ENCODE measurements at places on chromosomes 1 and 21.

DNA sequence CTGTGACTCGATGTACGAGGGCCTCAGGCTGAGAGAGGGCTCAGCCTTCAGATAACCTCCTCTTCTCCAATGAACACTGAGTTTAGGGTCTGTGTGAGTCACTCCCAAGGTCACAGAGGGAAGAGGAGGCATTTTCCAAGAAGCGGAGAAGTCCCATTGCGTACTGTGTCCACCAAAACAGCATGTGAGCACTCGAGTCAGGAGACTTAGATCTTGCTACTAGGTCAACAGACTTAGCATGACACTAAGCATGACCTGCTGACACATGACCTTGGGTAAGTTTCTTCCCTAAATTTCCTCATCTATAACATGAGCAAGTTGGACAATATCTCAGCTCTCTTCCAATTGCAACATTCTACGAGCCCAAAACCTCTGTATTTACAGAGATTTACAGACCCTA is 68.0 kb downstream of the PLPP3 start:
- DNase-seq = no peak

DNA sequence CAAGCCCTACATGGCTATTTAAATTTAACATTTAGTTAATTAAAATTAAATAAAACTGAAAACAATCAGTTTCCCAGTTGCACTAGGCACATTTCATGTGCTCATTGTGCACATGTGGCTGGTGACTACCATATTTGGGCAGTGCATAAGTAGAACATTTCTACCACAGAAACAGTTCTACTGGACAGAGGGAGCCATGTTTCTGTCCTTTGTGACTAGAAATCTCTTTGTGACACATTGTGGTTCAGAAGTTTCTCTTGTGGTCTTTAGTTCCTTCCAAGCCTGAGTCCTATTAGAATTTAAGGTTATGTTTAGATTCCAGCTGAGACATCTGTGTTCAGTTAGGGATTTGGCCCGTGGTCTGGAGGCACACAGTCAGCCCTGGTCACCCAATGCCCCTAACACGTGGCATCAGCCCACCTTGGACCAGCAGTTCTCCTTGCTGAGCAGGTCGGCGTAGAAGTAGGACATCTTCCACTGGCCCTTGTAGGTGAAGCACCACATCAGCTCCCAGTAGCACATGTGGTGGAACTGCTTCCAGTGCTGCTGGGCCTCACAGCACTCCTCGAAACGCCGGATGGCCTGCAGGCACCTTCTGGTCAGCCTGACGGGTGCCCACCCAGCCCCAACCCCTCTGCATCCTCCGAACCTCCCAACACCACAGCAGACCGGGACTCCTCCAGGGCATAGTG is 29.1 kb downstream of the TTC39A start:
- no peak for DNase-seq

GRCh38 chr1:107254306-107254705 is 113.5 kb downstream of the NTNG1 start:
- DNase-seq = no peak

DNA sequence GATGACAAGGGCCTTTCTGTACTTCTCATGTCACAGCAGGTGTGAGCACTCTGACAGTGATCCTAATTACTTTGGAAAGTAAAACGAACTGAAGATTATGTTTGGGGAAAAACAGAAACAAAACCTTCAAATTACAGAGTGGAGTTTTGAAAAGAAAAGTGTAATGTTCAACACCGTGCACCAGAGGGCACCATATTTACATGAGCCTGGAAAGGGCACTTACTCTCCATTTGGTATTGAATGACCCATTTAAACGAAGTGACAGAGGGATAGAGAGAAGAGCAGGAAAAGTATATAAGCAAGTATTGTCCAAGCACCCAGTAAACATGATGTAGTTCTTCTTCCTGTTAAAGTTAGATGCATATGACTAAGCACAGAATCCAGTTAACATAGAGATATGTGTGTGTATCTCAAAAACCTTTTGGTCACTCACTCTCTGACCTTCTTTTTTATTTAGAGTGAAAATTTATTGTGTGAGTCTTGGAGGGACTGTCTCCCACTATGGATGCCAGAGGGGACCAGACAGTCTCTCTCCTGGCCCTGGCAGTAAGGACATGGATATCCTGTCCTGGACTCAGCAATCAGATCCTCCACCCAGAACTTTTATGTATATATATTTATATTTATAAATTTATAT is 3.8 kb upstream of the RGSL1 start:
- DNase-seq = peak; percentile 34

DNA sequence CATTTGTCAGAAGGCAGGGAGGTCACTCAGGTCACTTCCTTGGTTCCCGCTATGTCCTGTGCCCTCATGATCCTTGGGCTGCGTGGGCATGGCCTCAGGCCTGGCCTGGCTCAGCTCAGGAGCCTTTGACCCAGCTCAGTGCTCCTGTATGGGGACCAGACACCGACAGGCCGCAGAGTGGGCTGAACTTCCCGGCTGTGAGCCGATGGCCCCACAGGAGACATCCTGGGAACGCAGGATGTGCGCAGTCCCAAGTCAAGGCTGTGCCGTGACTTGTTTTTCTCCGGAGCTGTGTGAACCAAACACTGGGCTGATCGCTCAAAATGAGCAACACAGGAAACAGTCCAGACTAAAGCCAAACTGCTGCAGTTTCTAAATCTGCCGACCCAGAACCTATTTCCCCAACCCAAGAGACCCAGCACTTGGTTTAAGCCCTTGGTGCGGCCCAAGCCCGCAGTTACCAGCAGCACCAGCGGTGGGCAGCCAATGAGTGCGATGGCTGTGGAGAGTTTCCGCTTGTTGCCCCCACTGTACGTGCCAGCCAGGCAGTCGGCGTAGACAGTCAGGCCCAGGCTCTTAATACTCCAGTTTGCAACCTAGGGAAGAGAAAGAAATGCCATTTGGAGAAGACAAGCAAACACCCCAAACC is 92.3 kb upstream of the GCLM start:
- DNase-seq = no peak

DNA sequence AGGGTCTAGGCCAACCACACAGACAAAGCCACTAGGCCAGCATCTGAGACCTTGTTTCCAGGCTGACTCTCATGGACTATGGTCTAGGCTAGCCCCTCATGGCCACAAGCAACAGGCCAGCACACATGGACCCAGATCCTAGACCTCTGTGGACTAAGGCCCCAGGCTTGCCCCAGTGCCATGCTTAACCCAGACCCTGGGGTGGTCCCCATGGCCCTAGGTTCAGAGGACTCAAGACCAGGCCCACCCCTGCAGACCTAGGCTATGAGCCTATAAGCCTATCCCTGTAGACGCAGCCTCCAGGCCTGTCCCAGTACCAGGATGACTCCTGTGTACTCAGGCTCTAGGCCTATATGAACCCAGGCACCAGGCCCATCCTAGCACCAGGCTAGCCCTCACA is 1.9 kb upstream of the OR14A2 start:
- no peak for DNase-seq

GRCh38 chr1:171807556-171807955 is 26.1 kb downstream of the METTL13 start:
- no peak for DNase-seq

GRCh38 chr1:93577536-93578432 is 103.9 kb downstream of the BCAR3 start:
- no peak for DNase-seq

DNA sequence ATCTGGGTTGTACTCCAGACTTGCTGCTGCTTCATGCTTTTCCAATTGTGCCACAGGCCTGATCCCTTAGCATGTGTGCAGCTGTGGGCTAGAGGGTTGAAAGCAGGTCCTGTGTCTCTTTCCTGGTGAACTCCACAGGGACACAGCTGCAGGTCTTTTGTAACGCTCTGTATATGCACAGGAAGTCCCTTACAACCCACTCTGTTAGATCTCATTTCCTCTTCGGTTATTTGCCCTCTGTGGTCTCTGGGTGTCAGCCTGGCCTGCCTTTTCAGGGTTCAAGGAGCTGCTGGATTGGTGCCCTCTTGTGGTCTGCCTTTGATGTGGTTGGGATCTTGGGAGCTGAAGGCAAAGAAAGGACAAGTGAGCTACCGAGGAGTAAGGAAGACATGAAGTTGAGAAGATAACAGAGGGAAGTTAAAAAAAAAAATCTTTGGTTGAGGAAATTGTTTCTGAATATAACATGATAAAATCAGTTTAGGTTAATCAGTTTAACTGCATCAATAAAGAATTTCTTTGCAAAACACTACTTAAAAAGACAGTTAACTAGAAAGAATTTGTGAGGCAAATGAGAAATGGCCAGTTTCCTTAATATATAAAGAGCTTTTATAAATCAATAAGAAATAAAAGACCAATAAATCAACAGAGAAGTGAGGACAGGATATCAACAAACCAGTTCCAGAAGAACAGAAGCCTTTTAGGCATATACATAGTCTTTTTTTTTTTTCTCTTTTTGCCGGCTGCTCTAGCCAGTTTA is 44.1 kb downstream of the UCK2 start:
- no peak for DNase-seq

DNA sequence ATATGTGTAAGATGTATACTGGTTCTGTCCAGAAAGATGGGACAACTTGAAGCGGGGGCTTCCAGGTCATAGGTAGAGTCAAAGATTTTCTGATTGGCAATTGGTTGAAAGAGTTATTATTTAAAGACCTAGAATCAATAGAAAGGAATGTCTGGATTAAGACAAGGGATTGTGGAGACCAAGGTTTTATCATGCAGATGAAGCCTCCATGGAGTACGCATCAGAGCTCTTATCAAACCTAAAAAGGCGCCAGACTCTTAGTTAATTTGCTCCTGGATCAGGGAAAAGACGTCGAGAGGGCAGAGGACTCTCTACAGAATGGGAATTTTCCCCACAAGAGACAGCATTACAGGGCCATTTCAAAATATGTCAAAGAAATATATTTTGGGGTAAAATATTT is 23.7 kb upstream of the ETV3 start:
- DNase-seq = no peak

- DNase-seq = no peak
Measured at GRCh38 chr1:183168308-183168707, 17.8 kb upstream of the LAMC2 start.

DNA sequence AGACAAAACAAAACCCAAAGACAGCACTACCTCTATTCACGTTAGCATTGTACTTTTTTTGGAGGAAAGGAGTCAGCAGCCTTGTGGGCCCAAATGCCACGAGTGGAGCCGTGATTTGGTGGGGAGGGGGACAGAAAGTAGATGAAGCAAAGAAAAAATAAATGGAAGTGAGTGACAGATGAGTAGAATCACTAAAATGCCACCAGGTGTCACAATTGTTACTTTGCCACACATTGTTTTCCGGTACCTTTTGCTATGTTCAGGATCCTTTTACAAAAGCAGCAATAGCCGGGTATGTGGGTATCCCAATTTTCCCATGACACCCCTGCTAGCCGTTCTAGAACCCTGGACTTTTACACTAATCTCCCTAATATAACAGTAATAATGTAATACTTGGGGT is 85.0 kb upstream of the AK4 start:
- no peak for DNase-seq

DNA sequence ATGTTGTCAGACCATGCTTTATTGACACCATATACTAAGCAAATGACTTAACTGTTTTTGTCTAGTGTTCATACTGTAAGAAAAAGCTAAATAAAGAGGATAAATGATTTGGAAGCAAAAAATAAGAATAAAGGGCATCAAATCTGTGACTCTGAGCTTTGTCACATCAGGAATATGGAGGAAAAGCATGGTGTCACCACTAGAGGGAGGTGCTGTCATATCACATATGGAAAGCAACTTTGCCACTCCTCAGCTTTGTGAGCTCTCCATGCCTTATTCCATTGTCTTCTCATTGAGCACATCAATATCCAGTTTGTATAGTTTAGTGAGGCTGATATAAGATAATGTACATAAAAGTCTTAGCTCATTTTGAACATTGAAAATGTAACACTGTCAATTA is 20.8 kb upstream of the GBP1 start:
- no peak for DNase-seq

- peak; percentile 17 for DNase-seq
Measured at GRCh38 chr1:200107004-200107470, 79.5 kb downstream of the NR5A2 start.

GRCh38 chr1:206672011-206672688 is 12.6 kb upstream of the MAPKAPK2 start:
- DNase-seq = no peak

DNA sequence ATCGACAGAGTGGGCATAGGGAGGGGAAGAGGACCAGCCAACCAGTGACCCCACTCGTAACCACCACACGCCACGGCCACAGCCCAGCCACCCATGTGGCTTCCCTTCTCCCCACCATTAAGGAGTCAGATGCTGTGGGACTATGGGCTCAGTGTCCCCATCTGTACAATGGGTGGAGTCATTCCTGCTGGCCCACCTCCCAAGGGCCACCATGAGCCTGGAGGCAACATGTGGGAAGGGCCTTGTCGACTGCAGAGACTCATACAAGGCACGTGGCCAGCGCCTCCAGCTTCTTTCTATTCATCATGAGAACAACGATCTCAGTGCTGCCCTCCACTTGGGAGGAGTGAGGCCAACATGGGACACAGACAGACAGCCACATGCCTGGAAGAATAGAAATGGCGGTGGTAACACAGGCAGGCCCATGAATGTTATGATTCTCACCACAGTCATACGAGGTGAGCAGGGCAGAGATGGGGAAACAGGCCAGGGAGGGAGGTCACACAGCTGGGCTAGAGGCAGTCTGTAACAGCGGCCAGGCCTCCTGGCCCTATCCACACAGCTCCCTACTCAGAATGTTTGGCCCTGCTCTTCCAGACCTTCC is 16.1 kb downstream of the LRP8 start:
- DNase-seq = no peak

GRCh38 chr21:38257667-38258066 is 876 bp downstream of the KCNJ15 start:
- DNase-seq = no peak

GRCh38 chr1:29878501-29878900 is 642.2 kb downstream of the PTPRU start:
- DNase-seq = no peak

GRCh38 chr1:109017134-109017533 is 24.8 kb downstream of the WDR47 start:
- no peak for DNase-seq

GRCh38 chr1:33661811-33662454 is 189.5 kb downstream of the ZSCAN20 start:
- DNase-seq = no peak

- DNase-seq = no peak
Measured at GRCh38 chr1:172883387-172883791, 167.4 kb downstream of the TNFSF18 start.

- DNase-seq = no peak
Measured at GRCh38 chr1:183293241-183293640, 107.2 kb downstream of the LAMC2 start.
